ENCODE measurements at places on chromosomes 5 and 9.

GRCh38 chr5:38806775-38807258 is 39.0 kb upstream of the OSMR start:
- DNase-seq = no peak

GRCh38 chr5:122200450-122200849 is 71.1 kb downstream of the ZNF474 start:
- no peak for DNase-seq

DNA sequence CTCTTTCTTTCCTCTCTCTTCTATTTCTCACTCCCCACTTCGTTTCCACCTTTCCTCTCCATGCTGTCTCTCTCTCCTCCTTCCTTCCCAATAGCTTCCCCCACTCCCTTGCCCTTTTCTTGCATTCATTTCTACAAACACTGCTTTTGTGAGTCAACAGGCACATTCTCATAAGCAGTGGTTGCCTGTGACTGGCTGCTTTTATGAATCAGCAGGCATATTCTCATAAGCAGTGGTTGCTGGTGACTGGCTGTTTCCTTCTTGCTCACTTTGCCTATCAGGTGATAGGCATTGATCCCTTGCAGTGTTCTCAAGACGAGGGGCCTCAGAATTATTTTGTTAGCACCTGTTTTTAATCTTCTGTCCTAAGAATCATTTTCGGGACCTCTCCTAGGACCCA is 116.1 kb upstream of the ACTBL2 start:
- DNase-seq = no peak

DNA sequence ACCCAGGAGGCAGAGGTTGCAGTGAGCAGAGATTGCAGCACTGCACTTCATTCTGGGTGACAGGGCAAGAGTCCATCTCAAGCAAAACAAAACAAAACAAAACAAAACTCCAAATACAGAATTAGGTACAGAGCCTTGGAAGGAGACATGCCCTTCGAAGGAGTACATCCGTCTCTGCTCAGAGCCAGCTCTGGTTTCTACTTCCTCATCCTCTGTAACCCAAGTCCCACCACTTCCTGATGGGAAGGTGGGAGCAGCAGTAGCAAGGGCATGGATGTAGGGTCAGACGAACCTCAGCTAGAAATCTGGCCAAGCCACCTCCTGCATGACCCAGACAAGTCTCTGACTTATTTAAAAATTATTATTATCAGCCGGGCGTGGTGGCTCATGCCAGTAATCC is 16.5 kb upstream of the STXBP1 start:
- no peak for DNase-seq

DNA sequence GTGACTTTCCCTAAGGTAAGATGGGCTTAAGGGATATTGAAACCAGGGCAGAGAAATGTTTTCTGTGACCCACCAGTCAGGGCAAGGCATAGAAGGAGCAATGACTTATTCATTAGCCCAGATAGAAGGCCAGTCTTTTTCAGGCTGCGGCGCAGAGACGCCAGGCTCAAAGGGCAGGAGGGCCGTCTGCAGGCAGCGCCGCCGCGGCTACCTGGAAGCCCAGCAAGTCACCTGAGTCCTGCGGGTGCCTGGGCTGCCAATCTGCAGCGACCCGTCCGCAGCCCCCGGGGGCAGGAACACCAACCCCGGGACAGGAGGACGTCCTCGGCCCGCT is 322 bp upstream of the SH3GL2 start:
- DNase-seq = no peak

DNA sequence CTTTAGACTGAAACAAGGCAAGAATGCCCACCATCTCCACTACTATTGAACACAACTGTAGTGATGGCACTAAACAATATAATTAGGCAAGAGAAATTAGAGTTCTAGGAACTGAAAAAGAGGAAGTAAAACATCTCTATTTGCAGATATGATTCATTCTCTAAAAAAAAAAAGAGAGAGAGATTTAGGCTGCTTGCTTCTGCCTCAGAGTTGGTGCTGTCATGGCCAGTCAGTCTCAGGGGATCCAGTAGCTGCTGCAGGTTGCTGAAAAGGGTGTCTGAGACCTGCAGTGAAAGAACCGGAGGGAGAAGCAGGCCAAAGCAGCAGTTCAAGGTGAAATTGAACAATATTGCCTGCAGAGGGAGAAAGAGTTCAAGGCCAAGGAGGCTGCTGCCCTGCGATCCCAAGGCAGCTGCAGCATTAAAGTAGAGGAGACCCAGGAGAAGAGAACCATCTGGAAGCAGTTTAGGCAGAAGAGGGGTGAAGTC is 72.5 kb downstream of the AP3B1 start:
- no peak for DNase-seq
